ENCODE measurements at places on chromosomes 2 and 18.

DNA sequence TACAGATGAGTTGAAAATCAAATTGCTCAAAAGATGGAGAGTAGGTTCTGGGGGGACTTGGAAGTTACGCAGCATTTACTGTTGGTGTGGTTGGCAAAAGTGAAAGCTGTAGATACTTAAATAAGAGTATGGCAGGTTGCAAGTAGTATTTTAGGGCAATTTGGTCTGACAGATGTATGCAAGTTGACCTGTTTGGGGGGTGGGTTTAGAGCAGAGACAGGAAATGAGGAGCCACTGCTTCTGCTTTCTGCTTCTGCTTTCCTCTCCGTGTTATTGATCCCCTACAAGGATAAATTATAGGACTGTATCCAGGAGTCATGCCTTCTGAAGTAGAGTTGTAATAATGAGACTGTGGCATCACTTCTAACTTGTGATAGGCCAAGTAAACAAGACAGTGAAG, 71.2 kb downstream of the EPAS1 start:
- no peak for DNase-seq

DNA sequence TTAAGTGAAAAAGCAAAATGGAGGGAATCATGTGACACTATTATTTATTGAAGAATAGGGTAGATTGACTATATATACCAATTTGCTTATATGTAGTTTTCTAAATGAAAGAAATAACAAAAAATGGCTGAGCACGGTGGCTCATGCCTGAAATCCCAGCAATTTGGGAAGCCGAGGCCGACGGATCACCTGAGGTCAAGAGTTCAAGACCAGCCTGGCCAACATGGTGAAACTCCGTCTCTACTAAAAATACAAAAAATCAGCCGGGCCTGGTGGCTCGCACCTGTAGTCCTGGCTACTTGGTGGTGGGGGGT, 59.3 kb upstream of the MYCN start:
- DNase-seq = no peak

- no peak for DNase-seq
Measured at GRCh38 chr2:168565112-168565511, 109.0 kb downstream of the CERS6 start.

GRCh38 chr18:63192126-63192884, 127.3 kb downstream of the BCL2 start:
- no peak for DNase-seq

DNA sequence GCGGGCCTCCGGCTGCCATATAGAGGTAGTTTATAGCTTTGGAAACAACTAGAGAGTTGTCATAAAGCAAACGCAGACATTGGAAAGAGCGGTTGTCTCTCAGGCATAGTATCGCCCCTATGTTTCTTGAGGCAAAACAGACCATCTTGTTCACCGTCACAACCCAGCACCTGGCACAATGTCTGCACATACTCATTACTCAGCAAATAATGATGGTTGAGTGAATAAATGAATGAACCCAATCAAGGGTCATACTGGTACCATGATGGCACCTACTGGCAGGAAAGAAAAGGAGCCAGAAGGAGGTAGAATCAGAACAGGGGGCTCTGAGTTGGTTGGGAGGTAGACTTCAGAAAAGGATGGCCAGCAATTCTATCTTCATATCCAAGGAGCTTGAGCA, 118.5 kb downstream of the ANTXR1 start:
- no peak for DNase-seq

- DNase-seq = no peak
Measured at GRCh38 chr18:79603321-79604204, 76.0 kb upstream of the CTDP1 start.

DNA sequence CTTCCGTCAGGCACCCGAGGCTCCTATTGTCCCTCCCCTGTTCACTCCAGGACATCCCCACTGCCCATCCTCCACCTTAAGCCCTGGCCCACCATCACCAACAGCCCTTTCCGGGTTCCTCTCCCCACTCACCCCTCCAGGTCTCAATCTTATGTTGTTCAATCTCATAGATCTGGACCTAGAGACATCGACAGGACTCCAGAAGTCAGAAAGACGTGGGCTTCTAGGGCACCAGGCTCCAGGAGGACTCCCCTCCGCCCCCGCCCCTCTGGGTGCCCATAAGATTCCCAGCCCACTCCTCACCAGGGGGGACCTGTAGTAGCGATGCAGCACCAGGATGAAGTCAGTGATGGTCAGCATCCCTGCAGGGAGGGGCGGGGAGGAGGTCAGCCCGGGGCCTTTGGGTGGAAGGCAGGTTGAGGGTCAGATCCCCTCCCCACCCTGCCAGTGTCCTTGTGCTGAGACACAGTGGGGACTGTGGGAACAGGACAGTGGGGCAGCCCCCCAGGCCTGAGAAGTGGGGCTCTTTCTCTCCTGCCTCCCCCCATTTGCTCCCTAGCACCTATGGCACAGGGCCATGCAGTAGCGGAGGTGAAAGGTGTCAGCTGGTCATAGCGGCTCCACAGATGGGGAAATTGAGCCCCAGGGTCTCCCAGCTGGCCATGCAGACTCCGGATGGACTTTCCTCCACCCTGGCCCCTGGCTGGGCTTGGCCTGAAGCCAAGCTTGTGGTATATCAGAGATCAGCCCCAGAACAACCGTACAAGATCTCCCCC, 3.7 kb downstream of the PRKAG3 start:
- no peak for DNase-seq

- DNase-seq = no peak
Measured at GRCh38 chr2:43305012-43305411, 78.6 kb upstream of the ZFP36L2 start.

GRCh38 chr2:120850551-120850950, 114.9 kb downstream of the GLI2 start:
- DNase-seq = no peak

GRCh38 chr2:126907671-126908070, 9.0 kb downstream of the TEX51 start:
- DNase-seq = no peak

DNA sequence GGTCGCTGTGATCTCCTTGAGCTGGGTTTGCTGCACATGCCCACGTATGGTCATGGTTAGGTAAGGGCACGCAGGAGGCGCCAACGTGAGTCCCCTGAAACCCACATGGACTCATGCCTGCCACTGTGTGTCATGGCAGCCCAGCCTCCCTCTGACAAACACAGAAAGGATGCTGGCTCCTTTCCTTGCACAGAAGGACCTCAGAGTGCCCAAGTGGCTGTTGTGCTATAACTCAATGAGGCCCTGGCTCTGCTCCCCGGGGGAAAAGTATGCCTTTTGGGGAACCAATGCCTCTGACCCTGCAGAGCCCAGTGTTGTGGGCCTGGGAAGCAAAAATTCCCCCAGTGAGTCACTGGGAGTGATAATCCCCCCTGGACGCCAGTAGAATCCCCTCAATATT, 233.9 kb downstream of the VAPA start:
- no peak for DNase-seq

- DNase-seq = no peak
Measured at GRCh38 chr18:52136532-52136931, 203.5 kb upstream of the DCC start.

DNA sequence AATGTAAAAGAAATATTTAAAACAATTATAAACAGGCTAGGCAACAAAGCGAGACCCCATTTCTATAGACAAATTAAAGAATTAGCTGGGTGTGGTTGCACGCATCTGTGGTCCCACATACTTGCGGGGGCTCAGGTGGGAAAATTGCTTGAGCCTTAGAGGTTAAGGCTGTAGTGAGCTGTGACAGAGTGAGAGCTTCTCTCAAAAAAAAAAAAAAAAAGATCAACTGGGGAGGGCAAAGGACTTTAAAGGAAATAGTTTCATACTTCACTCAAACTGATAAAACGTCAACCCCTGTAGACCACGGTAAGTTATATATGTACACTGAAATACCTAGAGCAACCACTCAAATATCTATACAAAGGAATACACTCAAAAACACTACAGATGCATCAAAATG, 37.5 kb downstream of the MGAT4A start:
- no peak for DNase-seq
